ENCODE measurements at places on chromosomes 4 and X. TPM values are rescaled to one million over a fixed set of nuclear protein-coding genes. Genes with fewer than 3 reads are reported as not detected.

DNA sequence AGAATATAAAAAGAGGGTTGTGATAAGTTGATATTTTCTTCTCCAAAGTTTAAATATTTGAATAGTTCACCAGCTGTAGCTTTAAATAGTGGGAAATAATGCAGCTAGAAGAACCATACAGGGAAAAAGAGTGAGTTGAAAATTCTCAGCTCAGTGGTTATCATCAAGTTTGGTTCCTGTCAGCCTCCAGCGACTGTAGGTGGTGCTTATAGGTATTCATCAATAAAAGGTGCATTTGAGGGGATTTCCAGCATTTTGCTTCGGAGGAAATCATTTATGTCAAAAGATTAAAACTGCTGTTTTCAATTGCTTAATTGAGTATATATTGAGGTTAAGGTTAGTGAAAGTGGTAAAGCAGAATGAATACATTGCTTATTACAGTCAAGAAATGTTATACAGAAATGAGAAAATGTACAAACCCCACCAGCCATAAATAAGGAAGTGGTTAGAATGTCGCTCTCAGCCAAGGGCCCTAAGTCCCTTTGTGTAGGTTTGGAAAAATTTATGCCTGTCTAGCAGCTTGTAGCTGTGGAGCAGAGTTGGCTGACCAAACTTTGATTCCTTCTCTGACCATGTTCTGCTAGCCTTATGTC lies 532.9 kb upstream of the FTHL17 start:
- H3K4me1 ChIP-seq: no peaks in the 10 kb centered on the region
- H3K27ac ChIP-seq: no peak overlapping the region
- DNase-seq: no peak
- H3K4me3 ChIP-seq: no peak overlapping the region

The MSX1 gene
- total RNA-seq: 0.62 TPM

DNA sequence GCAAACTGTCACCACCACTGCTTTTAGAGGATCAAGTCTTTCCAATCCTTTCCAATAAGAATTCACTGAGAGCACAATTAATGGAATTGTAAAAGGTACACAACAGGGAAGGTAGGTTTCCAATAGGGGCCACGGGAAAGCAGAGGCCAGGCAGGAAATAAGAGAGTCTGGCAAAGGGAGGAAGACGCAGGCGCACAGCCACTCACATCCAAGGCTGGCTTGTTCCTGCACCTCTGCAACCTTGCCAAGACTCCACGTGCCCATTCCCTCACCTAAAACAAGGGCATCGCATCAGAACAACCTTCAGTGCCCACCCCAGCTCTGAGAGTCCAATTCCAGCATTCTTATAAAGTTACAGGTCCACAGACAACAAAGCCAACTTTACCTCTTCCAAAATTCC lies 81.2 kb downstream of the AFAP1 start:
- no peak for DNase-seq
- H3K36me3 ChIP-seq: no peaks in the 10 kb centered on the region
- H3K4me3 ChIP-seq: no peak overlapping the region
- H3K4me1 ChIP-seq: no peaks in the 10 kb centered on the region

DNA sequence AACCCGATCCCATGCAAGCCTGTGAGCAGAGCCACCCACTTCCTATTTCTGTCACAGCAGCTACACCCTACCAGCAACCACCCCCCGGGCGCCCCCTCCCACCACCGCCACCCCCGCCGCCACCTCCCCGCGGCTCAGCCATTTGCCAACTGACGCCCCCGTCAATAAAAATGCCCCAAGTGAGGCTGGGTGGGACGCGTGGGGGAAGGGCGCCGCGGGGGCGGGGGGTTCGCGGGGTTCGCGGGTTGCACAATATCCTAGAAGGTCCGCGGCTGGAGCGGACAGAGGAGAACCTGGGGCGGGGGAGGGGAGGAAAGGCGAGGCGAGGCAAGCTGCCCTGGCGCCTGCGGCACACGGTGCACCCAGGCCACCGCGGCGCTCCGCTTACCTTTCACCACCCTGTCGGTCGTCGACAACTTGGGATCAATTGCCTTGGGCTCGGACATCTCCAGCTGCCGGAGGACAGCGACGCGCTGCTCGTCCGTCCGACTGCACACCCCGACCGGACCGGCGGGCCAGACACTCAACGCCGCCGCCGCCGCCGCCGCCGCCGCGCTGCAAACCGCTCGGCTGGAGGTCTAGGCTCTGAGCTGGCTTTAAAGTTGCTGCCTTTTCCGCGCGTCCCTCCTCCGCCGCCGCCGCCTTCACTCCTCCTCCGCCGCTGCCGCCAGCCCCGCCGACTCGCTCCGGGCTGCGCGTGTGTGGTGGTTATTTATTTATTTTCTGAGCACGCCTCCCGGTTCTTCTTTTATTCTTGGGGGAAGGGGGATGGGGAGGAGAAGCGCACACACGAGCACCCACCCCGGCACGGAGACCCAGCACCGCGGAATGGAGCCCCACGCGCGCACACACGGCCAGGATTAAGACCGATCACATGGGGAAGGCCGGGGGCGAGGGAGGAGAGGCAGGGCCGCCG lies 717 bp downstream of the PPP3CA start:
- no peaks in the 10 kb centered on the region for H3K4me1 ChIP-seq
- DNase-seq: peak; percentile 76
- H3K36me3 ChIP-seq: no peaks in the 10 kb centered on the region
- peak overlapping the region; percentile 81 for H3K27ac ChIP-seq

DNA sequence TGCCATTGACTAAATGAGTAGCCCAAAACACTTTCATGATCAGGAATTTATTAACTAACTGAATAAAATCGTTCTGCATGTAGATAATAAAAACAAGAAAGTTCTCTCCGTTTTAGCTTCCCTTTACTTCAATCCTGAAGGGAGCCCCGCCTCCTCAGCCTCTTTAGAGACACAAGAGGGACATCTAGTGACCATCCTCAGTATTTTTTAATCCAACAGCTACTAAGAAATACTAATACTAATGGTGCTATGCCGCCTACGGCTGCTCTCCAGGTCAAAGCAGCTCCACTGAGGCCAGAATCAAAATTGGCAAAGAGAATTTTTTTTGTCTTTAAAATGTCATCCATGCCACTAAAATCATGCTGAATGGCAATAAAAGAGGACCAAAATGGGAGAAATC lies 3.2 kb upstream of the PCDH19 start:
- no peak overlapping the region for H3K27ac ChIP-seq
- H3K27me3 ChIP-seq: peaks cover 37% of the 10 kb centered on the region
- no peaks in the 10 kb centered on the region for H3K4me1 ChIP-seq
- no peak overlapping the region for H3K4me3 ChIP-seq
- no peaks in the 10 kb centered on the region for H3K36me3 ChIP-seq

GRCh38 chr4:113584407-113585150 lies 177.0 kb downstream of the CAMK2D start:
- H3K27me3 ChIP-seq: no peaks in the 10 kb centered on the region
- no peak for DNase-seq
- no peak overlapping the region for H3K4me3 ChIP-seq
- no peak overlapping the region for H3K27ac ChIP-seq
- H3K36me3 ChIP-seq: no peaks in the 10 kb centered on the region

The GYPE gene
- not detected for total RNA-seq

GRCh38 chrX:98263135-98263534 lies 1379.4 kb downstream of the RPA4 start:
- H3K27me3 ChIP-seq: no peaks in the 10 kb centered on the region
- no peak overlapping the region for H3K27ac ChIP-seq
- DNase-seq: no peak
- H3K4me1 ChIP-seq: no peaks in the 10 kb centered on the region
- no peaks in the 10 kb centered on the region for H3K36me3 ChIP-seq

The PGRMC1 gene
- total RNA-seq: 266 TPM

- H3K4me3 ChIP-seq: peak overlapping the region; percentile 12
- no peak for DNase-seq
- no peaks in the 10 kb centered on the region for H3K4me1 ChIP-seq
- no peaks in the 10 kb centered on the region for H3K36me3 ChIP-seq
- no peak overlapping the region for H3K27ac ChIP-seq
Observed at GRCh38 chr4:153204728-153205648, 745 bp downstream of the TRIM2 start.

DNA sequence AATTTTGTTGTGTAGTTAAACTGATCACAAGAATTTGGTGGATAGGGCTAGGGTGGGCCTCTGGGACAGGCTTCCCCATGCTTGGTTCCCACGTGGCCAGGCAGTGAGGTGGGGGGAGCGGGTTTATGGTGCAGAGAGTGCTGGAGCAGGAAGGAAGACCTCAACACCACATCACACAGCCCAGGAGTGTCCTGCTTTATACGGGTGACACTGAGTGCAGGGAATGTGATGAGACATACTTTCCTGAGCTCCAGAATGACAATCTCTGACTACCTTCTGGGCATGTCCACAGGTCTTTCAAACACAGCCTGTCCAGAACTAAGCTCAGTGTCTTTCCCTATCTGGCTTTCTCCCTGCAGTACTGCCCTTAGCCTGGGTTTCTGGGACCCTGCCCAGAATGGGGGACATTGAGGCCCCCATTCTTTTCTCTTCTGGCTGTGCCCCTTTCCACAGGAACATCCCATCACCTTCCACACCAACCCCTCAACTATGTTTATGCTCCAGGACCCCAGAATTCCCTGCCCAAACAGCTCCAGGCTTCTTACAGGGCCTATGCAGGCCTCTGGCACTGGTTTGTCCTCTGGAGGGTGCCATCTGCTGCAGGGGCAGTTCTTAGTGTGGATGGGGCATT lies 36.5 kb upstream of the RASL11B start:
- no peak overlapping the region for H3K4me3 ChIP-seq
- H3K4me1 ChIP-seq: no peaks in the 10 kb centered on the region
- no peaks in the 10 kb centered on the region for H3K27me3 ChIP-seq
- H3K36me3 ChIP-seq: no peaks in the 10 kb centered on the region
- H3K27ac ChIP-seq: no peak overlapping the region

DNA sequence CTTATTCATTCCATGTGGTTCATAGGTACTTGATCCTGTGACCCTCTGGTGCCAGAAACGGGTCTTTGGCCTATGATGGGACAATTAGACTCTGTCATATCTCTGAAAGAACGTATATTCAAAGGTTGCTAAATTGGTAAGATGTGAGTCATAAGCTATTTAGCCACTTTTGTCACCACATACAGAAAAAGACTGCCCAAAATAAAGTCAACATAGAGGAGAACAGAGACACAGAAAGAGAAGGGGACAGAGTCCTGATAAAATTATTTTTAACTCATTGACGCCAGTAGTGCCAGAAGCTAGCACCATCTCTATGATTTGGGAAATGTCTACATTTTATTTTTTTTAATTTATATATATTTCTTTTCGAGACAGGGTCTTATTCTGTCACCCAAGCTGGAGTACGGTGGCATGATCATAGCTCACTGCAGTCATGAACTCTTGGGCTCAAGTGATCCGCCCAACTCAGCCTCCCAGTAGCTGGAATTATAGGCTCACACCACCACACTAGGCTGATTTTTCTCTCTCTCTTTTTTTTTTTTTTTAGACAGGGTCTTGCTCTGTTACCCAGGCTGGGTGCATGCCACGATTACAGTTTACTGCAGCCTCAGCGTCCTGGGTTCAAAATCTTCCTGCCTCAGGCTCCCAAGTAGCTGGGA lies 92.1 kb upstream of the COX18 start:
- DNase-seq: no peak
- H3K36me3 ChIP-seq: peaks cover 6% of the 10 kb centered on the region
- H3K27me3 ChIP-seq: no peaks in the 10 kb centered on the region
- H3K4me1 ChIP-seq: no peaks in the 10 kb centered on the region
- H3K27ac ChIP-seq: no peak overlapping the region
- no peak overlapping the region for H3K4me3 ChIP-seq

GRCh38 chr4:8179074-8179473 lies 20.0 kb upstream of the SH3TC1 start:
- H3K4me3 ChIP-seq: no peak overlapping the region
- H3K27me3 ChIP-seq: no peaks in the 10 kb centered on the region
- no peaks in the 10 kb centered on the region for H3K36me3 ChIP-seq
- H3K27ac ChIP-seq: no peak overlapping the region
- DNase-seq: no peak

DNA sequence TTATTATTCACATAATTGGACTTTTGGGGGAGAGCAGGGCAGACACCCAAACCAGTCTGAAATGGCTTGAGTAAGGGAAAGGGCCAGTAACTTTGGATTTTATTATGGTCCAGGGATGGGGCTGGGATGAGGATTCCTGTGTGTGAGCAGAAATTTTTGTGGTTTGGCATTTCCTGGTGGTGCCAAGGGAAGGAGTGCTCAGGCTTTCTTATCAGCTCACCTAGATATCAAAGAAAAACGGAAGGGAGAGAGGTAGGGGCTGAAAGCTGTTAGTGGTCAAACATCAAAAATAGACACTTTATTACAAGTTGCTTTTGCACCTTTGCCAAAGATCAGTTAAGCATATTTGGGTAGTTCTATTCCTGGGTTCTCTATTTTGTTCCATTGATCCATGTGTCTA lies 128.5 kb upstream of the DIPK2B start:
- no peaks in the 10 kb centered on the region for H3K36me3 ChIP-seq
- no peak overlapping the region for H3K4me3 ChIP-seq
- H3K27ac ChIP-seq: no peak overlapping the region
- no peaks in the 10 kb centered on the region for H3K27me3 ChIP-seq
- no peak for DNase-seq

DNA sequence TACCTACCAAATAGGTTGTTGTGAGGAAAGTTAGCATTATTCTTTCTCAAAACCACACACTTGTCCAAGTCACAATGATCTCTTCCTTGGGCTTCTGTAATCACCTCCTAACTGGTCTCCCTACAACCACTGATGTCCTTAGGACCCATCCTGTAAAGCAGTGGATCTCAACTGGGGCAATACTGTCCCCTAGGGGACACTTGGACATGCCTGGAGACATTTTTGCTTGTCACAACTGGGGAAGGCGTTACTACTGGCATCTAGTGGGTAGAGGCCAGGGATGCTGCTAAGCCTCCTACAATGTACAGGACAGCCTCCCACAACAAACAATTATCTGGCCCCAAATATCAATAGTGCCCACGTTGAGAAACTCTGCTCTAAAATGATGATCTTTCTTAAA lies 118.7 kb upstream of the AP1S2 start:
- no peak overlapping the region for H3K27ac ChIP-seq
- no peak for DNase-seq
- H3K27me3 ChIP-seq: no peaks in the 10 kb centered on the region
- H3K36me3 ChIP-seq: no peaks in the 10 kb centered on the region
- H3K4me3 ChIP-seq: no peak overlapping the region
- H3K4me1 ChIP-seq: no peaks in the 10 kb centered on the region

- no peak within 1 kb of the TSS for H3K27ac ChIP-seq
- H3K36me3 ChIP-seq: no peaks in the 10 kb centered on the region
- DNase-seq: peak; percentile 93
- no peaks in the 10 kb centered on the region for H3K4me1 ChIP-seq
- H3K4me3 ChIP-seq: peak within 1 kb of the TSS; percentile 68
- H3K27me3 ChIP-seq: no peaks in the 10 kb centered on the region
Observed at GRCh38 chr4:973431-974397, at the start of gene DGKQ. DGKQ (minus strand) TSS chr4:973569; CDS start chr4:973482, 87 bp downstream.
